ENCODE measurements at places on chromosomes 12 and 14.
A peak's percentile ranks its signal among the peaks of the same experiment; 100 is the strongest.

- DNase-seq, result no peak
Observed at GRCh38 chr14:61489932-61490331, 168.6 kb downstream of the PRKCH start.

- no peak for DNase-seq
Observed at GRCh38 chr12:132489078-132489601, 811 bp upstream of the FBRSL1 start.

DNA sequence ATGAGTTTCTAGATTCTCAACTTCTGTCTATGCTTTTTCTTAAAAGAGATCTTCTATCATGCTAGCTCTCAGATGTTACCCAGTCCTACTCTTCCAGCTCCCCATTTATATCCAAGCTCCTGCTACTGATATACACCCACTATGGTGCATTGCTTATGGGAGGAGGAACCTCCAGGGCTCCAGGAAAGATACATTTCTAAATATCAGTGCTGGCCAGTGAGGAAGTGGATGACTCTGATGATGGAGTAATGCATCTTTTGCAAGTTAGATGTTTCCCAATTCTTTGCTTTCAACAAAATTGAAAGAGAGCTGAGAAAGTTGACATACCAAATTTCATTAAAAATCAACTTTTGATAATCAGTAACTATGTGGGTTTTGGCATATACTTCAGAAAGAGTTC lies 105.7 kb upstream of the RESF1 start:
- DNase-seq, result no peak

DNA sequence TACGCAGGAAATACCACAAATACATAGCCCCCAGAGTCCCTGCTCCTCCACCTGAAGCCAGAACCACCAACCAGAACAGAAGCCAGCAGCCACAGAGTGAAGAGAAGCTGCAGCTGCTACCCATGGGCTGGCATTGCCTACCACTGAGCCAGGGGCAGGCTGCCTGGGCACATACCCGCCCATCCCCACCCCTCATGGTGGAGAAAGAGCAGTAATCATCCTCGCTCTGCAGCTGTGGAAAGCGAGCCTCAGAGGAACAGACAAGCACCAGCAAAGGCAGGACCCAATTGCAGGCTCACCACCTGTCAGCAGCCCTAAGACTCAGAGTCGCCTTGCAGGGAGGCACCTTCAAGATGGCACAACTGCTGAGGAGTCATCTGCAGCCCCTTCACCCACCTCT lies 11.2 kb upstream of the CD9 start:
- DNase-seq, result no peak

DNA sequence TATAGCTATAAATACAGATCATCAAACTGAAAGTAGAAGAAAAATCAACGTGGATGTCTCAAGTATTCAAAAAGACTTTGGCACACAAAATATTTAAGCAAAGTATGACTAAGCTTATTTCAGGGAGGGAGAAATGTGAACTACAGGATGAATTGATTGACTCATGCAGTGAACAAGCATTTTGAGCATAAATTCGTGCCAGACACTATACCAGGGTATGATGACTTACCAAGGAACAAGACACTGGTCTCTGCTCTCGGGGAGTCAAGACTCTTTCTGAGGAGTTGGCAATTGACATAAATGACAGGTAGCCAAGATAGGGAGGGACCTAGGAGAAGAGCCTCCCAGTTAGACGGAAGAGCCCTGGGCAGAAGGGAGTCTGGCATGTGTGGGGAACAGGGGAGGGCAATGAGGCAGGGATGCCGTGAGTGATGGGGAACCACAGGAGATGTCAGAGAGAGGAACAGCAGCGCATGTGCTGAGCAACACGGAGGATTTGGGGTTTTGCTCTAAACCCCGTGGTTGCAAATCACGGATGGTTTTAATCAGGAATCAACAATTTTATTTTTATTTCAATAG lies 115.2 kb downstream of the TMEM132D start:
- DNase-seq, result peak; percentile 79

DNA sequence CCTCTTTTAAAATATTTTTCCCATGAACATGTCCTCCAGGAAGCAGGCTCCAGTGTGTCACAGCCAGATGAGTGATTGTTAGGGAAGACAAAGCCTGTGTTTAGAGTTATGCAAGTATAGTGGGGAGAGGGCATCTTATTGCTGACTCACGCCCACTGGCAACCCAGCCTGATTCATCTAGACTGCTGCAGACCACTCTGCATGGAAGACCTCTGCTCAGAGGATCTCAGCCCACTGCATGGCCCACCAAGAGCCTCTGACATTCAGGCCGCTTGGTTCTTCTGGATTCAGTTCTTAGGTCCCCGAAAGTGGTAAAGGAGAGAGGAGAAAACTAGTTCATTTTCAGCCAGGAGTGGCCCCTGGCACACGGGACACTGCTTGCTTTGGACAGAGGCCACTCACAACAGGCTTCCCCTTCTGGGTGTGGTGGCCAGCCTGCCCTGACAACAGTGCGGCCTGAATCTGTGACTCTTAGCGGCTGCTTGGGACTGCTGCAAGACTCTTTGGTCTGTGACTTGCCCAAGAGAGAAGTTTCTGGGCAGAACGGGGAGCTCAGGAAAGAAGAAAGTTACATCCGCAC lies 266.3 kb downstream of the ZFP36L1 start:
- no peak for DNase-seq

- no peak for DNase-seq
Observed at GRCh38 chr14:63296060-63296563, 22.6 kb downstream of the GPHB5 start.

DNA sequence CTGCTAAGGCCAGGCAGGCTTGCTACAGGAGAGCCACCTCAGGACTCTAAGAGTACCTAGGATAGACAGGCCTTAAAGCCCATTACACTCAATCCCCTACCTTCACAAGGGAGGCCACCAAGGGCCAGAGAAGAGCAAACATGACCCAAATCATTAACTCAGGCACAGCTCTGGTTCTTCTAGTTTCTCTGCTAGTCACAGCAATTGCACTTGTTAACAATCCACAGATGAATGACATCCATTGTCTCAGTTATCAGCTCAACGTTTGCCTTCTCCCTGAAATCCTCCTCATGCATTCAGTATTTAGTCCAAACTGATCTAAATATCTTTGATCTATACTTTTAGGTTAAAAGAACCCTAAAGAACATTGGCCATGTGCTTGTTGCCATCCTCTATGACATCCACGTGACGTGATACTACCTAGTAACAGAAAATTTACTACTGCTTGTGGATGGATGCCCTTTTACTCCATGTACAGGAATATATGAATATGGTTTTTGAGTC lies 164.5 kb downstream of the STXBP6 start:
- no peak for DNase-seq

DNA sequence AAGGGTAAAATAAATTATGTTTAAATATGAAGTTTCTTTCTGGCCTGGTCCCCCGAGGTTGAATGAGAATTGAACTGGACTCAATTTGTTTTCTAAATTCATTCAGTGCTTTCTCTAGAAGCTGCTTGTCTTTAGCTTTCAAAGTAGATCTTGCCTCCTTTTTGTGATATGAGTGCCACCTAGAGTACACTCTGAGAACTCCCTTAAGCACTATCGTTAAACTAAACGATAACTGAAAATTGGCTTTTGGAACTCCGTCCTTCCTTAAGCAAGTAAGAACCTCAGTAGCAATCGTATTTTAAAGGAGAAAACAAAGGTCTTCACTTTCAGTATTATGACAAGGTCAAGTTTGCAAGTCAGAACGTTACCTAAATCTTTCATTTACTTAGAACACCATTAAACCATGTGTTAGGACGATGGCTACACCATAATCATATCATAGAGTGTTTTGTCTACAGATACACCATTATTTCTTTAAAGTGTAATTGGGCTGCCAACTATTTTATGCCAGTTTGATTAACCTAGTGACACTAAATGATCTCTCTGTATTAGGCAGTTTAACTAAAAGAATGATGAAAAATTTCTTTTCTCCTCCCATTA lies 364.8 kb downstream of the SNAPC1 start:
- peak; percentile 38 for DNase-seq

DNA sequence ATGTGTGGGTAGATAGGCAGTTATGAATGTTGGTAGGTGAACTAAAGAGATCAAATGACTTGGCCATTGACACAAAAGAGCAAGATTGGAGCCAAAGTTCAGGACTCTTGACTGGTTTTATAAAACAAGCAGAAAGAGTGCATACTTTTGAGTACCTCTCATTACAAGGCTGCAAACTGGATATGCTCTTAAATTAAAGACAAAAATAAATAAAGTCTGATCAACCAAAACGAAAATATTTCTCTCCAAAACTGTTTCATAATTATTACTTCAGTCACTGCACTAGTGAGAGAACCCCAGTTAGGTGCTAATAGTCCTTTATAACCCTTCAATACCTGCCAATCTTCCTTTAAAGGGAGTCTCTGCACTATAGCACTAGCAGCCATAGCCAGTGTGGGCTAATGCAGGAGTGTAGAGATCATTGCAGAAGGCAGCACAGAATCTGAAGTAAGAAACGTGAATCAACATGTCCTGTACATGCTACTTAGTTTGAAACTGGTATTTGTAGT lies 147.1 kb downstream of the FOXA1 start:
- DNase-seq, result no peak
